Stomach (tissue), 19 donors: ENCODE measurements at places on chromosomes 11 and 22.

DNA sequence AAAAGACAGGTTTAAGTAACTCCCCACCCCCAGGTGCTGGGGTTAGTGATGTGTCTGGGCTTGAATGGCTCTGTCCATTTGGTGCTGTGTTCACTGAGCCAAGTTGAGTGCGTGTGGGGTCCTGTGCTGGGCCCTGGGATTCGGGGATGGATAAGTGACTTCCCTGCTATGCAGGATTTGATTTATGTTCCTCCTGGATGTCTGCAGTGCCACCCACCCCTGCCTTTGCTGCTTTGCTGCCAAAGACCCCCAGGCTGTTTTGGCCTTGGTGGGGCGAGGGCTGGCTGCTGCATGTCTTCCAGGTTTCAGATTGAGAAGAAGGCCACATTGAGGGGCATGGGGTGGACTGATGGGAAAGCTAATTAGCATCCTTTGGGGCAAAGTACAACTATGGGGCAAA is 77.9 kb upstream of the PARVG start:
- no peak for DNase-seq

DNA sequence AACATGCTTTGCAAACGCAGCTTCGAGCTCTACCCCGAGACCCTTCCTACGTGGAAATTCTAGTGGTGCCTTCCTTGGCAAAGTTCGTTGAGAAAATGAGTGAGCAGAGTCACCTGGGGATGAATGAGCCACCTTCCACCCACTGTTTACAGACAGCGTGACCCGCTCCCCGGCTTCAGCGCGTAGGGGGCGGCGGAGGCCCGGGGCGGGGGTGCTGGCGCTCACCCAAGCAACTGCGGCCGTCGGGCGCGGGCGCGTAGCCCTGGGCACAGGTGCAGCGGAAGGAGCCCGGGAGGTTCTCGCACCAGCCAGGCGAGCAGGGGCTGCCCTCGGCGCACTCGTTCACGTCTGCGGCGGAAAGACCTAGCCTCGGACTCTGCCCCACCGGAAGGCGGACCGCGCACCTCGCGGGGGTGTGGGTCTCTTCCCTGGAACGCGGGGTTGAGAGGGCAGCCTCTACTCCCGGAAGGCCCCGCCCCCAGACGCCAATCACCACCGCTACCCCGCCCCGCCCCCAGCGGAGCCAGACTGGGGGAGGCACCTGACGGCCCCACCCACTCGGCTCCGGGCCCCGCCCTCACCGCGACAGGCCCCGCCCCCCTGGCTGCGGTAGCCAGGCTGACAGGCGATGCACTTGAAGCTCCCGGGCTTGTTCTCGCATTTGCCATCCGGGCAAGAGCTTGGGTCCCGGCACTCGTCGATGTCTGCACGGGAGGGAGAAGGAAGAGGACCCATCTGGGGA is 11.8 kb downstream of the LTBP3 start:
- peak; percentile 98 for DNase-seq

- no peak for DNase-seq
These were observed 81.1 kb downstream of the MORC2 start for GRCh38 chr22:30887453-30887852.

- DNase-seq: no peak
These were observed 19.8 kb upstream of the TIMP3 start for GRCh38 chr22:32781695-32782094.

DNA sequence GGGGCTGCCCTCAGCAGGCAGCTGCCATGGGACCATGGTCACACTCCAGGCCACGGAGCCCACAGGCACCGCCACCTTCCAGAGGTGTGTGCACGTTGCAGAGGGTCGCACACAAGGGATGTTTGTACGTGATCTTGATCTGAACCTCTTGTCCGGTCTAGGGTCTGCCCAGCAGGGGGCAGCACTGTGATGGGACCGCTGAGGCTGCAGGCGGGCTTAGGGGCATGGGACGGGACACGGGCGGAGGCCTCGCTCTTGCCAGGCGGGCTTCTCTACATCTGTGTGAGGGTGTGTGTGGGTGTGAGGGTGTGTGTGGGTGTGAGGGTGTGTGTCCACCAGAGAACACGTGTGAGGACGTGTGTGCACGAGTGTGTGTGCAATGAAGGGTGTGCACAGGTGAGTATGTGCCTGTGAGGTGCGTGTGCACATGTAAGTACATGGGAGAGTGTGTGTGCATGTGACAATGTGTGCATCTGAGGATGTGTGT is 52.4 kb downstream of the CACNA1I start:
- peak; percentile 69 for DNase-seq

- peak; percentile 78 for DNase-seq
These were observed 1.2 kb downstream of the SLC37A4 start for GRCh38 chr11:119029340-119030028.
